Stimulated activated CD4-positive, alpha-beta T cell treated with anti-CD3 and anti-CD28 coated beads, Interleukin-4, amount 100 ng/mL, for 4 hours (primary cell): ENCODE measurements at places on chromosomes 3 and 15.

- no peak for DNase-seq
These were observed 47.0 kb downstream of the OCA2 start for GRCh38 chr15:28051955-28052633.

- DNase-seq, result no peak
These were observed 61.2 kb downstream of the ITGA11 start for GRCh38 chr15:68370768-68371151.

- no peak for DNase-seq
These were observed 154.0 kb upstream of the SYNPR start for GRCh38 chr3:63124090-63124489.

DNA sequence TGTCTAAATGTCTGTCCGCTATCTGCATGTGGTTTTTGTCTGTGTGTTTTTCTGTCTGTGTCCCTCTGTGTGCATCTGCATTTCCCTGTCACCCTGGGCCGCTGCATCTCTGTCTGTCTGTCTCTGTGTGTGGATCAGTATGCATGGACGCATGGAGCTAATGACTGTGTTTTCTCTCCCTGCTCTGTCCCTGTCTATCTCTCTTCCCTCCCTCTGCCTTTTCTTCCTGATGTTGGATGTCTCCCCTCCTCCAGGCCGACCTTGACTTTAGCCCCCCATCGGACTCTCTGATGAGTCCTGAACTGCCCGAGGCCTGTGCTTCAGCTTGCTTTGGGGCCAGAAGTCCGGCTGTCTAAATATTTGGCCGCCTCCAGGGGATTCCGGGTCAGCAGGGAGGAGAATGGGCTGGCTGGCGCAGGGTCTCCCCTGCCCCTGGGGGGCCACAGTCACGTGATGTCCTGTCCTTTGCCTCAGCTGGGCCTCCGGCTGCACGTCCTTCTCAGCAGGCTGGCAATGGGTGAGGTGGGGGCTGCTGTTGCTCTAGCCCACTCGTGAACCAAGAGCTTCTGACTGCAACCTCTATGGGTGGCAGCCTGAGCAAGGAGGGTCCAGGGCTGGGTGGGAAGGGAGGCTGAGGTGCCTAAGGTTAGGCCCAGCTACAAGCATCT, 3.7 kb downstream of the SLC38A3 start:
- no peak for DNase-seq

- no peak for DNase-seq
These were observed 22.6 kb downstream of the RARRES1 start for GRCh38 chr3:158709666-158710083.

GRCh38 chr3:38555926-38556325, 59.8 kb downstream of the EXOG start:
- no peak for DNase-seq

- DNase-seq, result no peak
These were observed 141.7 kb downstream of the NR1D2 start for GRCh38 chr3:24086617-24087404.

GRCh38 chr3:15576475-15576874, 24.9 kb downstream of the HACL1 start:
- no peak for DNase-seq

DNA sequence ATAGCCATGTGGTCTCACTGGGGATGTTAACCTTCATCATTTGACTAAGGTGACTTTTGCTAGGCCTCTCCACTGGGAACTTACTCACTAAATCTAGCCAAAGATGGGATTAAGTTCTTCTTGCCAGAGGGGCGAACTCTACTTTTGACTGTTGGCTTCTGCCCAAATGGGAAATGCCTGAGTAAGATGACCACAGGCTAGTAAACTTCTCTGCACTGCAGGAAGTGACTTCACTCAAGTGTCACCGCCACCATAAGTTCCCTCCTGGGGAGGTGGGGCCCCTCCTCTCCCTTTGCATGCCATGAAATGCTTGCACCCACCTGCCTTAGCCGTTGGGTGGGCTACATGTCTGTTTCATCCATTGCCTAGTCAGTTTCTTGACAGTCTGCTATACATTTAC, 388.3 kb downstream of the FEZF2 start:
- DNase-seq, result no peak
